Heart left ventricle (tissue), 16 donors: ENCODE measurements at places on chromosomes 16 and 17.

DNA sequence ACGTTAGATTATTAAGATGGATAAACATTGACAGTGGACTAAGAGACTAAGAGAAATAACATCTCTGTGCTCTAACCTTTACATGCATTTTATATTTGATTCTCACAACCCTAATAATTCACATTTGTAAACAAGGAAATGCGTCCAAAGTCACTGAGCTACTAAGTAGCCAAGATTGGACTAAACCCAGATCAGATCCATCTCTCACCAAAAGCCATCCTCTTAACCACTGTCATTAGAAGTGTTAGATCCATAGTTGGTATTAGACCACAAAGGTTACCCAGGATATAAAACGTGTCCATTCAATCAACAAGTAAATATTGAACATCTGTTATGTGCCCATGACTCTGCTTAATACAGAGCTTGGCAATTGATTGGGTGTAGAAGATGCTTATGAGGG, 5.2 kb downstream of the HSD17B2 start:
- DNase-seq: no peak

DNA sequence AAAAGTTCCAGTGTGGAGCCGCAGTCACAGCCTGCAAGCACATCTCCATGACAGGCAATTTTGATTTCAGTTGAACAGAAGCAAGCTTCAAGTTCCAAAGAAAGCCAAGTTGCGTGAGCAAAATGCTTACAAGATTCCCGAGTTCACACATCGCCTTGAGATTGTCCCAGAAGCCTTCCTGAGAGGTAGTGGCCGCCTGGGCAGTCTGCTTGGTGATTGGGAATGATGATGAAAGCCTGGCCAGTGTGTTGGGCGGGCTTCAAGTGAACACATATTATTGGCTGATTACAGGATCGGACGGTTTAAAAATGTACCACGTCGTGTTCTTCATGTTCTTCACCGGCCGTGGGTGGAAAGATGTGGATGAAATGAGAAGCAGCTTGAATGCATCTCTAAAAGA, 185.5 kb downstream of the FOXL1 start:
- no peak for DNase-seq

- no peak for DNase-seq
These were observed 180.0 kb downstream of the BCAS3 start for GRCh38 chr17:60857556-60858080.

DNA sequence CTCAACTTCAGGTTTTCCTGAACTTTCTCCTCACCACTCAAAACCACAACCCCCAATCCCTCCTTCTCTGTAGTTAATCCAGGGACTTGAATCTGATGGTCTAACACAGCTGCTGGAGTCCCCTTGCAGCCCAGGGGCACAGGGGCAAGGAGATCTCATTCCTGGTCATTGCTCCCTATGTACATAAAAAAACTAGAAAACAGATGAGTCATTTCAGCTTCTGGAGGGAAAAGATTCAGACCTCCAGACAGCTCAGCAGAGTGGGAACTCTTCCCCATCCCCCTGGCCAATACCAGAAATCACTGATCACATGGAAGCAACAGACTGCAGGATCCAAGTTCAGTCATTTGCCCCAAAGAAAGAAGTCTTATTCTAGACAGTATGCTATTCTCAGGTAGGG, 62.1 kb downstream of the DYNLRB2 start:
- DNase-seq: no peak

- peak; percentile 76 for DNase-seq
These were observed 25.7 kb downstream of the CIBAR2 start for GRCh38 chr16:85086347-85087291.
